Neural progenitor cell (in vitro differentiated cells): ENCODE measurements at places on chromosomes 5 and 9.

DNA sequence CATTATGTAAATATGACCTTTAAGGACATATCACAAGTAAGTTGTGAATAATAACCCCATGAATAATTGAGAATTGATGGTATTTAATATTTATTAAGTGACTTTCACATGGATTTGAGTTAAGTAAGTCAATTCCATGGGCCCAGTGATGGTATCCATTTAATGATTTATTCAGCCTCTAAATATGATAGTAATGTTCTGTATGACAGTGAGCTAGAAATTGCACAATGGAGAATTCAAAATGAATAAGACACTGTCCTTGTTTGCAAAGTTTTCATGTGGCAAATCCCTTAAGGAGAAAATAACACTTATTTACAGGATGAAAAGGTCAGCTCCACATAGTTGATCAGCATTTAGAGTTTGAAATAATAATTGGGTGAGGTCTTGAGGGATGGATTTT is 160.7 kb downstream of the PDE4D start:
- no peak for DNase-seq

DNA sequence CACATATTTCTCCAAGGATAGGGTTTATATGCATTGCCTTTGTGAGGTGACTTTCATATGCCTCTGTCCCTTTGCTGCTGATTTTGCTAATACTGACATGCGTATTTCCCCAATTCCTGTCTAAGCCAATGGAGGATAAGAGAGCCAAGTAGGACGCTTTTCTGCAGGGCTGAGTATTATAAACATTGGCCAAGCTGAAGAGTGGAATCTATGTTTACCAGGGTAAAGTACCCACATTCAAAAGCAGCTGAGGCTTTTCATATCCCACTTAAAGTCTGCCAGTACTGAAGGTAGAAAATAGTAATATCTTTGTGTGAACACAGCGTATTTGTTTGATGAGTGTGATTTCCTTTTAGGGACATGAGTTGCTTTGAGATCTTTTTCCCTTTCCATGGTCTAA is 128.8 kb upstream of the GPR151 start:
- no peak for DNase-seq

DNA sequence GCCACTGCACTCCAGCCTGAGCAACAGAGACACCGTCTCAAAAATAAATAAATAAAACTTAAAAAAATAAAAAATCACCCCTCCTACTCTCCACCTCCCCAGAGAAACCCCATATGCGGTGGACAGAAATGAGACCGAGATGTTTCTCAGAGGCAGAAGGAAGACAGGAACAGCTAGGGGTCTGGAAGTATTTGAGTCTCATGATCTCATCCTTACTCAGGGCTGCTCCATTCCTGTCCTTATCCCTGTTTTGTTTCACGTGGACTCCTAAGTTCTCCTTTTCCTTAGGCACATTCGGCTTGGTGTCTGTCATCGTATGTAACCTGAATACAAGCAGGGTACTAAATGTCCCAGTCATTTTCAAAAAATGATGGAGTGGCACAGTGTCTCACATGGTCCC is 76.1 kb downstream of the C9orf50 start:
- DNase-seq, result no peak

DNA sequence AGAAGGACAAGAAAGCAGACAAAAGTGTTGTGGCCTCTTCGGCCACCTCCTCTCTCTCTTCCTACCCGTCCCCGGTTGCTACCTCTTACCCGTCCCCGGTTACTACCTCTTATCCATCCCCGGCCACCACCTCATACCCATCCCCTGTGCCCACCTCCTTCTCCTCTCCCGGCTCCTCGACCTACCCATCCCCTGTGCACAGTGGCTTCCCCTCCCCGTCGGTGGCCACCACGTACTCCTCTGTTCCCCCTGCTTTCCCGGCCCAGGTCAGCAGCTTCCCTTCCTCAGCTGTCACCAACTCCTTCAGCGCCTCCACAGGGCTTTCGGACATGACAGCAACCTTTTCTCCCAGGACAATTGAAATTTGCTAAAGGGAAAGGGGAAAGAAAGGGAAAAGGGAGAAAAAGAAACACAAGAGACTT is 2.4 kb downstream of the EGR1 start:
- DNase-seq, result no peak

DNA sequence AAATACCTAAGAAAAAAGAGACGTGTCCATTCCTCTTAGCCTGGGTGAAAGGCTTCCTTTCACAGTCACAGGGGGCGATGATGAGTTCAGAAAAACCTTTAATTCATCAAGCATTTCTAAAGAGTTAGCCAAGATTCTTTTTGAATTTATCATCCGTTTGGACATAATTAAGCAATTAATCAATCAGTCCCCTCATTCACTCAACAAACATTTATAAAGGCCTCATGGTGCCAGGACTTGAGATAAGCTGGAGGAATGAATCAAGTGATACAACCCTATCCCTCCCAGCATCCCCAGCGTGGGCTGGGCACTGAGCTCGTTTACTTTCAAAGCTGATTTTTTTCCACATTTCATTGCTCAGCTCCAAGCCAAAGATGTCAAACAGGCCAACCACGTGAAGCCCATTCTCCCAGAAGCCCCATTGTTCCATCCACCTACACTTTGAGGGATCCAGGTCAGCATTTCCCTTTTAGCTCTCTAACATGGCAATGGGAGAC is 140.5 kb downstream of the SLIT3 start:
- DNase-seq, result no peak

DNA sequence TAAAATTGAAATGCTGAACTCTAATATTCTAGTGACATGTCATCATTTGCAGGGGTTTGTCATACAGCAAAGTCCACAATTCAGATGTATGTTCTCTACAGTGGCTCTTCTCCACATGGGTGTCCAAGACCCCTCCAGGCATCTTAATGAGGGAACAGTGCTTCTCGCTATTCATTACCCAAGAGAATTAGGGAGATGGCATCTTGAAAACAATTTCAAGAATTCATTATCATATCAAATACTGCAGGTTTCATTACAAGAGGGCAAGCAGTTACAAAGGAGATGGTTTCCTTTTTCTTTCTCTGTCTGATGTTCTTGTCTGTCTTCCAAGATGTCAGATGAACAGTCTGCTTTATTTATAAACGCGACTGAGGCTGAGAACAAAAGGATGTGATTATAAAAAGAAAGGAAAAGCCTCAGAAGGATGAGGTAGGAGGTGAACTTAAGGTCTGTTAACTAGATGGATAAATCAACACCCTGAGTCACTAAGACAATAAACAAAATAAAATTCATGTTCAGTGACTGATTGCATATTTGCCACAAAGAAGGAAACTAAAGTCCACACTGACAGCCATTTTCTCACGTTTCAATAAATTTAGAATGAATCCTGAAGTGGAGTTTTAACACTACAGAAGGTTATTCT is 326.7 kb upstream of the EFNA5 start:
- no peak for DNase-seq

DNA sequence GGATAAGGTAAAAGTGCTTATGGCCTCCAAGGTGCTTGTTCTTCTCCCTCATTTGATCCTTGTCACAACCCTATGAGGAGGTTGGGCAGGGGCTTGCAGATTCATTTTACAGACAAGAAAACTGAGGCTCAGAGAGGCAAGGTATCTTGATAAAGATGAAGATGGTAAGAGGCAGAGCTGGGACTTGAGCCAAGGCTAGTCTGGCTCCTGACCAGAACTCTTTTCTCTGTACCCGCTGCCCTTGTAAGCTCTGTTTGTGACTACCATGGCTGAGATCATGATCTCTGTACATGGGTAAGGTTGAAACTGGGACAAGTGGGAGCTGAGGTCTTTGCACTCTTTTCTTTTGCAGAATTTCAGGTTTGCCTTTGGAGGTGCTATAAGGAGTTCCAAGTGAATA is 33.6 kb downstream of the SEC61B start:
- DNase-seq, result no peak

DNA sequence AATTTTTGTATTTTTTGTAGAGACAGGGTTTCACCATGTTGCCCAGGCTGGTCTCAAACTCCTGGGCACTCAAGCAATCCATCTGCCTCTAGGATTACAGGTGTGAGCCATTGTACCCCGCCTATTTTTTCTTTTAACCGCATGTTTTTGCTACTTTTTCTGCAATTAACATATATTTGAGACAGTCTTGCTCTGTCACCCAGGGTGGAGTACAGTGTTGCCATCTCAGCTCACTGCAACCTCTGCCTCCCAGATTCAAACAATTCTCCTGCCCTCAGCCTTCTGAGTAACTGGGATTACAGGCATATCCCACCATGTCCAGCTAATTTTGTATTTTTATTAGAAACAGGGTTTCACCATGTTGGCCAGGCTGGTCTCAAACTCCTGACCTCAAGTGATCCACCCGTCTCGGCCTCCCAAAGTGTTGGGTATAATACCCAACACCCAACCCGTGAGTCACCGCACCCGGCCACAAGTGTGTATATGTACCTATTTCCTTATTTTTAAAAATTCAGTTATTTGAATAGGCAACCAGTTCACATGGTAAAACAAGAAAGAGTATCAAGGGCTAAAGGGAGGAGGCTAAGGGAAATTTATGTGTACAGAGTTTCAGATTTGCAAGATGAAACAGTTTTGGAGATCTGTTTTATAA is 13.3 kb downstream of the PHAX start:
- DNase-seq, result no peak

DNA sequence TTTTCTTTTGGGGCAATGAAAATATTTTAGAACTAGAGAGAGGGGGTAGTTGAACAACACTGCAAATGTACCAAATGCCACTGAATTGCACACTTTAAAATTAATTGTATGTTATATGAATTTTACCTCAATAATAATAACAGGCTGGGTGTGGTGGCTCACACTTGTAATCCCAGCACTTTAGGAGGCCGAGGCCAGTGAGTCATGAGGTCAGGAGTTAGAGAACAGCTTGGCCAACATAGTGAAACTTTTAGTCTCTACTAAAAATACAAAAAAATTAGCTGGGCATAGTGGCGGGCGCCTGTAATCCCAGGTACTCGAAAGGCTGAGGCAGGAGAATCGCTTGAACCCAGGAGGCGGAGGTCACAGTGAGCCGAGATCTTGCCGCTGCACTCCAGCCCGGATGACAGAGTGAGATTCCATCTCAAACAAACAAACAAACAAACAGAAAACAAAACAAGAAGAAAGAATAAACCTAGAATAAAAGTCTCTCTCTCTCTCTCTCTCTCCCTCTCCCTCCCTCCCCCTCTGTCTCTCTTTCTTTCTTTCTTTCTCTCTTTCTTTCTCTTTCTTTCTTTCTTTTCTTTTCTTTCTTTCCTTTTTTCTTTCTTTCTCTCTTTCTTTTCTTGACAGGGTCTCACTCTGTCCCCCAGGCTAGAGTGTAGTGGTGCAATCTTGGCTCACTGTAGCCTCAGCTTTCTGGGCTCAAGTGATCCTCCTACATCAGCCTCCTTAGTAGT is 91.1 kb downstream of the BASP1 start:
- no peak for DNase-seq

DNA sequence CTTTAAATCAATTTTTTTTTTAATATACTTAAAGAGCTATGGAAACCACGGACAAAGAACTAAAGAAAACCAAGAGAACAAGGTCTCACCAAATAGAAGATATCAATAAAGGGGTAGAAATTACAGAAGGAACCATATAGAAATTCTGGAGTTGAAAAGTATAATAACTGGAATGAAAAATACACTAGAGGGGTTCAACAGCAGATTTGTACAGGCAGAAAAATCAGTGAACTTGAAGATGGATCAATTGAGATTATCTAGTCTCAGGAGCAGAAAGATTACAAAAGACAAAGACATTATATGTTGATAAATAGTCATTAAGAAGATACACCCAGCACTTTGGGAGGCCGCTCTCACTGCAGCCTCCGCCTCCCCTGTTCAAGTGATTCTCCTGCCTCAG is 56.1 kb downstream of the GAPVD1 start:
- no peak for DNase-seq

DNA sequence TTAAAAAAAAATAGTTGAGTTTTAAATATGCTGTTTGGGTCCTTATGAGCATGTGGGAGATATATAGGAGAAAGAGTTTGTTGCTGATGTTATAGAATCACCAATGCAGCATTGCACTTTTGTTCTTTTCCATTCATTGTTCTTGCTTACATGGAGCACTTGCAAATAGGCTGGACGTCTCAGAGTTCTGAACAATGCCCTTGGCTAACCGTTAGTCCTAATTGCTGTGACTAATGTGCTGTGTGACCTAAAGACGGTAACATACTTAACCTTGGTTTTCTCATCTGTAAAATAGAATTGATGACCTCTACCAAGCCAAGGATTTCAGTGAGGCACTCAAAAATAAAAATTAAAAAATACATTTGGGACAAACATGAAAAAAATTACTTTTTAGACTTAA is 29.8 kb downstream of the PIK3R1 start:
- peak; percentile 45 for DNase-seq

DNA sequence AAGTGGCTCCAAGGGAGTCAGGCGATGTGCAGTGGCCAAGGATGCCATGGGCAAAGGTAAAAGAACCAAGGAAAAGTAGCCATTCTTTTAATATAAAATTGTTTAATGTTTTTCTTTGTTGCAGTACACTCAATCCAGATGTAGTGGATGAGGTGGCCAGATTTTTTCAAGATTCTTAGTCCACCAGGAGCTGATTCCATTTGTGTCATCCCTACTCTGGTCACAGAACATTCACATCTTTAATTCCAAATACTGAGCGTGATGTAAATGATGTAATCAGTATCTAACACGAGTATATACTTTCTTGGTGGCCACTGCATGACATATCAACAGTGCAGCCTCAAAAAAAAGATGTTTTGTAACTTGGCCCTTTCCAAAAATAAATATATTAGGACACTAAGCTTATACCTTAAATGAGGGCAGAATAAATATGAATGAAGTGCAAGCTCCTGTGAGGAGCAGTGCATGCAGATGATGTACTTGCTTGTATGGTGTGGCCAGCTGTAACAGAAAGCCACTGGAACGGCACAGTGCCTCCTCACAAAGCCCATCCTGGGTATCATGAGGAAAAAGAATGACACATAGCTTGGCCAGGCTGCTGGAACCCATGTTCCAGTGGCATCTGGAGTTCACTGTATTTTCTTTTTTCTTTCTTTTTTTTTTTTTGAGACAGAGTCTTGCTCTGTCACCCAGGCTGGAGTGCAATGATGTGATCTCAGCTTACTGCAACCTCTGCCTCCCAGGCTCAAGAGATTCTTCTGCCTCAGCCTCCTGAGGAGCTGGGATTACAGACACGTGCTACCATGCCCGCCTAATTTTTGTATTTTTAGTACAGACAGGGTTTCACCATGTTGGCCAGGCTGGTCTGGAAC is 6.5 kb upstream of the SPATA24 start:
- DNase-seq, result no peak

GRCh38 chr9:91865041-91865440 is 85.0 kb downstream of the ROR2 start:
- DNase-seq, result peak; percentile 81

- DNase-seq, result no peak
Observed at GRCh38 chr5:151030379-151030778, 10.0 kb downstream of the GPX3 start.

- DNase-seq, result no peak
Observed at GRCh38 chr5:176414704-176415103, 1.6 kb downstream of the CLTB start.

- DNase-seq, result no peak
Observed at GRCh38 chr5:142871363-142872193, 101.4 kb downstream of the ARHGAP26 start.
